ENCODE measurements at places on chromosomes 16 and 17. TPM values are rescaled to one million over a fixed set of nuclear protein-coding genes. Genes with fewer than 3 reads are reported as not detected.

DNA sequence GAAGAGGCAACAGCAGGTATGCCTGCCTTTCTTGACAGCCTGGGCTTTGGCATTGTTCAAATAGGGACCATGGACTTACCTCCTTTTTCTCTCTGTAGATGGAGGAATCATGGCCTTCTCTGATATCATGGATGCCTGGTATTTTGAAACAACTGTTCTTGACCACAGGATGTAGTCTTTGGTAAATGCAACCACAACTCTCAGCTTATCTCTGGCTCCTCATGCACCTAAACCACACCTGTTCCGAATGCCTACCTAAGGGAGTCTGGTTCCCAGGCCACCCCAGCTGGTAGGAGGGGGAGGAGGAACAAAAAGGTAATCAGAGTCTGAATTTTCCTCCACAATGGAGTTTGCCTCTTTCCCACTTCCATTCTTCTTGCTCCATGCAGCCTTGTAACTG is 18.8 kb downstream of the CDK5RAP3 start:
- DNase-seq = no peak

Gene CCDC154
- 2.4 TPM for total RNA-seq

DNA sequence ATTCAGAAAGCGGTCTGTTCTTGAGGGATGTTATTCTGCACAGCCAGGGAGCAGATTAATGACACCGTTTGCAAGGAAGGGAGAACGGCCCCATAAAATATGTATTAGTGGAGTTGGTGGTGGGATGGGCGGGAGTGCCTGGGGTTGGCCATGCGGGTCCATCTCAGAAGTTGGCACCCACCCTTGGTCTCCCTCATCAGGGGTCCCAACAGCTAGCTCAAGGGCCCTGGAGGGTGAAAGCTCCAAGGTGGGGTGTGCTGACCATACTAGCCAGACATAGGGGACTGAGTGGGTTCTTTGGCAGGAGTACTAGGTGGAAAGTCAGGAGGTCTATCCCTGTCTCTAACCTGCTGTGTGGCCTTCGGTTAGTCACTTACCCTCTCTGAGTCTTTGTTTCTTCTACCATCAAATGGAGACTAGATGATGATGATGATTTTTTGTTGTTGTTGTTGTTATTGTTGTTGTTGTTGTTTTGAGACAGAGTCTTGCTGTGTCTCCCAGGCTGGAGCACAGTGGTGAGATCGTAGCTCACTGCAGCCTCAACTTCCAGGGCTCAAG is 83.2 kb upstream of the BRD7 start:
- DNase-seq = no peak

DNA sequence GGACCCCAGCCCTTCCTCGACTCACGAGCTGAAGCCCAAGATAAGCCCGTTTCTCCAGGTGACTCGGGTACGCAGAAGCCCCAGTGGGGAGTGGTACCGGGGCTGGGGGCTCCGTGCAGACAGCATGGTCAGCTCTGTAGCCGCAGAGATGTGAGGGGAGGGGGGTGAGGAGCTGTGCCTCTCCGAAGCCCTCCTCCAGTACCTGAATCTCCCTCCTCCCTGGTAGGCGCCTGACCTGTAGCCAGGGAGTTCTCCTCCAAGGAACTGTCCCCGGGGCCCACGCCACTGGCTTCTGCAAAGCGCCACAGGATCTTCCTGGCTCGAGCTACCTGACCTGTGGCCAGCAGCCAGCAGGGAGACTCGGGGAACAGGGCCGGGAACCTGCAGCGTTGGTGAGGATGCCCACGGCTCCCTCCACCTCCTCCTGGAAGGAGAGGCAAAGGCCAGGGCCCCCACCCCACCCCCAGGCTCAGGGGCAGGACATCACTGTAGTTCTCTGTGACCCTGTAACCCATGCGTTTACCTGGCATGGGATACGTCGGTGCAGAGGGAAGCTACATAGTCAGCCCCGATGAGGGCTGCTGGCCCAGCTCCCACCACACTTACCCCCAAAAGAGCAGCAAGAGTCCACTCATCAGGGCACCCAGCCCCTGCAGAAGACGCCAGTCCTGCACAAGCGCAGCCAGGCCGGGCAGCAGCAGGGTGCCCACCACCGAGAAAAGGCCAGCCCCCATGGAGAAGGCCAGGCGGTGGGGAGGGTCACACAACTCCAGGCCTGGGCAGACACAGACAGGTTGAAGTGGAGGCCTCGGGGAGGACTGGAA is 1.7 kb downstream of the SLC22A31 start:
- DNase-seq = peak; percentile 15

DNA sequence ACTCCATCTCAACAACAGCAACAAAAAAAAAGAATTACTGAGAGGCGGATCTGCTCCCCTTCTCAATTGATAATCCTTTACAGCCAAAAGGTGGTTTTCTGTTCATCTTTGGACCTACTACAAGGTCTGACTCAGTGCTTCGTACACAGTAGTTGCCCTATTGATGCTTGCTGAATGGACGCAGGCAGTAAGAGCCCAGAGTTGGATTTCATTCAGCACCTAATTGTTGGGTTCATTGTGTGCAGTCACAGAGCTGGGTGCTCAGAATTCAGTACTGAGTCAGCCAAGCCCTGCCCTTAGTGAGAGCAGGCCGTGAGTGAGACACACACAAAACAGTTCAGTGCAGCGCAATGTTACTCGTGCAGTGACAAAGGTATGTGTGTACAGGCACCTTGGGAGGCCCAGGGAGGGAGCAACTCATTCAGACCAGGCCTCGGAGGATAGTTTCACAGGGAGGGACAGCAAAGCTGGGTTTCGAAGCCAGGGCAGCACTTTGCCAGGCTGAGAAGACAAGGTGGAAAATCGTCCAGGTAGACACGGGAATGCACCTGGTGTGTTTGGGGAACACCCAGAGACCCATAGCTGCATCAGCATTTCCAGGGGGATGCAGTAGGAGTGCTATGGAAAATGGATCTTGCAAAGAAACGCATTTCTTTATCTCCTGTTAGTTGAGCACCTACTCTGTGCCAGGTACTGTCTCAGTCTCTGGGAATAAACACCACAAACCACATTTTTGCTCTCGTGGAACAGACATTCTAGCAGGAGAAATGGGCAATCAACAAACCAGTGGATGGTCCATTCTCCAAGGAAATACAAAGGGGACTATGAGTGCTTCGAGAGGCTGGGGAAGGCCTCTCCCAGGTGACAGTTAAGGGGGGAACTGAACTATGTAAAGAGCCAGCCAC is 18.1 kb upstream of the KRT17 start:
- DNase-seq = no peak

Gene TBC1D28
- total RNA-seq = not detected

DNA sequence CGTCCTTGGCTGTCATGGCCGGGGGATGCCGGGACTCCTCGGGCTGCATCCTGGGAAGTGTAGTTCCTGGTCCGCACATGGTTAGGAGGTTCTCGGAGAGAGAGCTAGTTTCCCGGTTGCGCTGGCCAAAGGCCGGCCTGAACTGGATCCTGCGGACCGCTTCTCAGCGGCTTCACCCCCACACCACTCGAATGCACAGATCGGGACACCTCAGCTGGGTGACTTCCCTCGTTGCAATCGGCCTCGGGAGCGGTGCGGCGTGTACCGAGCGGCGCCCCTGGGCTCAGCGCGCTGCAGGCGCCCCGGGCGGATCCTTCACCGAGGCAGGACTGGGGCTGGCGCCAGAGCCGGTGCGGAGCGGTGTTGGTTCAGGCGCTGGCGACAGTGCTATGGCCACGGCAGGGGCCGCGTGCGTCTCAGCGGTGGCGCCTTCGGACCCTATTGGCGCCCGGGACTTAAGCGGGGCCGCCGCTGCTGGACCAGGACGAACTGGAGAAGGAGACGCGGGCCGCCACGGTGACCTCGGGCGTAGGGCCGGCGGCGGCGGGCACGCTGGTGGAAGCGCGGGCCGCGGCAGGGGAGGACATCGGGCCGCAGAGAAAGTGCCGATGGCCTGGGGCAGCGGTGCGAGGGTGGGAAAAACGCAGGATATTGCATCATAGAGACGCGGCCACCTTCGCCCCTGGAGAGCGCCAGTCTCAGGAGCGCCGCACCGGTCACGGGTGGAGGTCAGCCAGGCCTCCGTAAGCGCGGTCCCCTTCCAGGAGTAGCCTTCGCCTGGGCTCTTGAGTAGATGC is 11.4 kb downstream of the ZNF629 start:
- DNase-seq = peak; percentile 87

Gene TBC1D3B
- total RNA-seq = 8.0 TPM

DNA sequence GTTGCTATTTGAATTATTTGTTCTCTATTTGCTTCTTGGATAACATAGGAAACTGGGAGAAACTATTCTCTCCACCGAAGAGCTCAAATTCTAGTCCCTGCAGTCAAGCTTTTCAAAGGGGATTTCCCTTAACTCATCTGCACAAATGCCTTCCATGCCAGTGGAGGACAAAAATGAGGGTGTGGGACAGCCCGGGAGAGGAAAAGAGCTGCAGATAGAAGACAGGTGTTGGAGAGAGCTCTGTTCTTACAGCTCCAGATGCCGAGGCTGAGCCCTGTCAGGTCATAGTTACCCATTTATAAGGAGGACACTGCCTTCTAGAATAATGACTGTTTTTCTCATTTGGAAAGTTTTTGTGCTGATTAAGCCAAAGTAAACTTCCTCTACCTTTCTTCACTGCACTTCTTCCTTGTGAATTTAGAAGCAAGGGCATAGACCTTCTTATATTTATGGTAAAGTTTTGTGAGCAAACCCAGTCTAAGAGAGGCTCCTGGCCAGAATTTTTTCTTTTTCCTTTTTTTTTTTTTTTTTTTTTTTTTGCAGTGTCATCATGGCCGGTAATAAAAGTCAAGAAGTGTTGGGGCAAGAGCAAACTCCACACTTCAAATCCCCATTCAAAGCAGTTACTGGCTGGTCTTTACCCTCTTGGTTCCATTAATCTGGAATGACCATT is 177.2 kb downstream of the ABCC12 start:
- no peak for DNase-seq

All from mucosa of descending colon (tissue), 3 donors.